ENCODE measurements at places on chromosomes 6 and 20.
A peak's percentile ranks its signal among the peaks of the same experiment; 100 is the strongest.

DNA sequence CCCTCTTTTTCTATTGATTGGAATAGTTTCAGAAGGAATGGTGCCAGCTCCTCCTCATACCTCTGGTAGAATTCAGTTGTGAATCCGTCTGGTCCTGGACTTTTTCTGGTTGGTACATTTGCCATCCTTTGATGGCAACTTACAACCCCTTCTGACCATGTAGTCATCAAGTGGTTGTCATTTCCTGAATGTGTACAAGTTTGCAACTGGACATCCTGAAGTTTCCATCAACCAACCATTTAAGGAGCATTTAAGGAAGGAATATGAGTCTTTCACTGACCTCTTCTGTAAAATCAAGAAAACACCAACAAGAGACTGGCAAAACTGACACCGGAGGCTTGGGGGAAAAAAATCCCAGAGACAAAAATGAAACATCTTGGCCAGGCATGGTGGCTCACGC lies 97.4 kb downstream of the RIN2 start:
- no peak for DNase-seq

GRCh38 chr20:47106786-47107185 lies 212.1 kb downstream of the EYA2 start:
- no peak for DNase-seq

DNA sequence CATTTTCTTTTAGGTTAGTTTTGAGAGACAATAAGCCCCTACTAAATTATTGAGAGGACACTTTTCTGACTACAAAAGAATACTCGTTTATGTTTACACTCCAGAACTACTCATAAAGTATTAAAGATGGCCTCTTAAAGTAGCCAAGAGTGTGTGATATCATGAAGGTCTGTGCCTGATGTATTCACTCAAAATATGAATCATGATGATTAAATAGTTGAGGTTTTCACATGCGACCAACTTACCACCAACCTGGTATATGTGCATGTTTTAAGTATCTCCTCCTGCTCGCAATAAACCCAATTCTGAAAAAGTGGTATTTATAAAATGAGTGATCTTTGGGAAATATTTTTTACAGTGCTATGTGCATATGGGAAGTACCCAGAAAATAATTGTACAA lies 43.9 kb downstream of the IL20RA start:
- peak; percentile 27 for DNase-seq

DNA sequence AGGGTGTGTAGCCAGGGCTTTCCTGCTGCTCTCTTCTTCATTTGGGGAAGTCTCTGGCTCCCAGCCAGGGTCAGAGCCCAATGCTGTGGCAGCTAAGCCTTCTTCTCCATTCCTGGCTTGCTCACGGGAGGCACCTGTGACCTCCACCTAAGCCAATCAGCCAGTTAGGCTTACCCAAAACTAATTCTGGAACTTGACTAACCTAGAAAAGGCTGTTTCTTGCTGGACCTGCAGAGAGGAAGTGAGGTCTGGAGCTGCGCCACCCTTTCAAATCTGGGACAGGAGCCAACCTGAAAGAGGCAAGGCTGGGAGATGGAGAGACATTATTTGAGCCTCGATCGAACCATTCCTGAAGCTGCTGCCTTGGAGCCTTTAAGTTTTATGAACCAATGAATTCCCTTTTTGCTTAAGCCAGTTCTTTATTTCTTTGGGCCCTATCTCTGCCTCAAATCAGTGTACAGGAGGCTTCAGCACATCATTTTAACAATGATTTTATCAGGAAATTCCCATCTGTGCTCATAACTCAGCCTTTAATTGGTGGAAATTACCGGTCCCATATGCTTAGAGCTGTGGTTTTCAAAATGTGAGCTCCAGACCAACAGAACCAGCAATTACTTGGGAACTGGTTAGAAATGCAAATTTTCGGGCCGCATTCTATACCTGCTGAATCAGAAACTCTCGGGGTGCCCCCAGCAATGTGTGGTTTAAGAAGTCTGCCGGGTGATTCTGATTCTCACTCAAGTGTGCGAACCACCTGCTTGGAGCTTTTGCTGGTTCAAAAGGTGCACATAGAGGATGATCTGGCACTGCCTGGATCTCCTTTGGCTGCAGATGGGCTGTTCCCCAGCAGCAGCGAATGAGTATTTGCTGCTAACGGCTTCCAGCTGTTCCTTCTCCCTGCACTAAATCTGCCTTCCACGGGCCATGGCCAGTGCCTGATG lies 97.4 kb upstream of the RNF24 start:
- DNase-seq, result peak; percentile 51

DNA sequence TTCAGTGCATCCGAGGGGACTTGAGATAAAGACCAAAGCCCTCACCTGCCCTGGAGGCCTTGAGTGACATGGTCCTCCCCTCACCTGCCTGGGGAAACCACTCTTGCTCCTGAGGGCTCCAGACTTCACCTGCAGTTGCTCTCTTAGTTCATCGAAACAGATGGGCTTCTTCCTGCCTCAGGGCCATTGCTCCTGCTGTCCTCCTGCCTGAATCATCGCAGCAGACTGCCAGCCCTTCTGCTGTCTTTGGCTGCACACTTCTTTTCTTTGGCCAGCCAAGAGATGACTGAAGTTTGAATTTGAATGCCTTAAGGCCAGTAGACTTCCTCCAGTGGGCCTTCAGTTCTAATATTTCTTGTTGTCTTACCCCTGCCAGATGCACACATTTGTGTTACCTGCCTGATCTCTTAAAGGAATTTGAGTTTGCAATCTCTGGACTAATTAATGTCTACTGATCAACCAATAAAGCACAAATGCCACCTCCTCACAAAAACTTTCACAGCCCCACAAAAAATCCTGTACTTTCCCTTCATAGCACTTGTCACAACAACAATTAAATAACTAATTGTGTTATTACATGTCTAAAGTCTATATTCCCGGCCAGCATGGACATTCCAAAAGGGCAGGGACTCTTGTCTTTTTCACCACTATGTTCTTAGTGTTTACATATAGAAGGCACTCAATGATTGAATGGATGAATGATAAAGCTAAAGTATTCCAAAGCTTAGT lies 56.7 kb upstream of the SGK1 start:
- peak; percentile 70 for DNase-seq

- DNase-seq, result peak; percentile 86
Observed at GRCh38 chr6:32882879-32883250, 28.9 kb downstream of the PSMB9 start.

DNA sequence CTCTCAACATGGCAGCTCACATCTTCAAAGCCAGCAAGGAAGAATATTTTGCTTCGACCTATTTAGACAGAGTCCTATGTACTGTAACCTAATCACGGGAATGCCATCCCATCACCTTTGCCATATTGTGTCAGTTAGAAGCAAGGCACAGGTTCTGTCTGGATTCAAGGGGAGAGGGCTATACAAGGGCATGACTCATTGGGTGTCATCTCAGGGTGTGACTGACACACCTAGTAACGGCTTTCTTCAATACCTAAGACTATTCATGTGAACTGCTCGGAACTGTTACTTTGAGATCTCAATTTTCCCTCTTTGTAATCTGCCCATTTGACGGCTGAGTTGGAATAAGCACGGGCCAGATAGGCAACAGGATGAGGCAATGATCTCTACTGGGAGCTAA lies 135.6 kb upstream of the HDGFL1 start:
- DNase-seq, result no peak

DNA sequence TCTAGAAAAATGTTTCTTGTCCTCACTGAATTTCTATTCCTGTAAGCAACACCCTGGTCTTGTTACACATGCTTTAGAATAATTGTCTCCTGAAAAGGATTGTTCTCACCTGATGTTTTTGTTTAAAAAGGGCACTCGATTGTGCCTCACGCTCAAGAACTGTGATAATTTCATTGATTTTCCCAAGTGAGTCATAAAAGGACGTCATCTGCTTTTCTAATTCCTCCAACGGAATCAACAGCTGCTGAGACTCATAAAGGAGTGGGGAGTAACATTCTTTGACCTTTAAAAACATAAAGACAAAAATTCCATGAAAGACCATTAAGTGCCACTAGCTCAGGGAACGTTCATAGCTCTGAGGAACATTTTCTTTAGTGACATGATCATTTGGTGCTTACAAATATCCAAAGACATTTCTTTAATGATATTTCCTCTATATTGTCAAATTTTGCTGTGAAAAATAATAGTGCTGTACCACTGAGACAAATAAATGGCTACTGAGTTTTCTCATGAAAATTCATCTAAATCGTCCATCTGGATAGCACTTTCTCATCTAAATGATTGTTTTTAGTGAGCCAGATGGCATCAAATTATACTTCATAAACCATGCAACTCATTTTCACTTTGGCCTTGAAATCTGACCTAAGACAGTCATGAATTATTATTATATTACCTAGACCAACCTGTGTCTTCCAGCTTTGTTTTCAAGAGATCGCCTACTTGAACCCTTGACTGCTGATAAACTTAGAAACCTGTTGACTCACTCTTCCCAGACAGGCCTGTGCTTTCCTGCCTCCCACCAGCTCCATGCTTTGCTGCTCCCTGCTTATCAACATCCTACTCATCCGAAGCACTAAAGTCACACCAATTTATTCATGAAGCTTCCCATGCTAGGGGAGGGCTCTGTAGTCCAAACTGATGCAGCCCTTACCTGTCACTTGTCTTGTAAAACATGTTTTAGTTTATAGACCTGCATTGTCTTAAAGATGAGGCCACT lies 178.2 kb downstream of the SYNE1 start:
- no peak for DNase-seq

DNA sequence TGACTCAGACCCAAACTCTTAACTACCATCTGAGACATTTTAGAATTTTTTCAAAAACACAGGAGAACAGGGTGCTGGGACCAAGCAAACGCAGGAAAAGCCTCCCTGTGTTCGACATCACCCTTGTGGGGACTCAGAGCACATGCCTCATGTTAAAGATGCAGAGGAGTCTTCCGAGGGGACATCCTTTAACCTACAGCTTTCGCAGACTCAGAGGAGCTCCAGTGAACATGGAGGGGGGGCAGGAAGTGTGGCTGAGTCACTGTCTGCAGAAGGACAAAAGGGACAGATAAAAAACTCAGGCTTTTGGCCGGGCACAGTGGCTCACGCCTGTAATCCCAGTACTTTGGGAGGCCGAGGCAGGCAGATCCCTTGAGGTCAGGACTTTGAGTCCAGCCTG lies 15.1 kb downstream of the BMP7 start:
- no peak for DNase-seq

DNA sequence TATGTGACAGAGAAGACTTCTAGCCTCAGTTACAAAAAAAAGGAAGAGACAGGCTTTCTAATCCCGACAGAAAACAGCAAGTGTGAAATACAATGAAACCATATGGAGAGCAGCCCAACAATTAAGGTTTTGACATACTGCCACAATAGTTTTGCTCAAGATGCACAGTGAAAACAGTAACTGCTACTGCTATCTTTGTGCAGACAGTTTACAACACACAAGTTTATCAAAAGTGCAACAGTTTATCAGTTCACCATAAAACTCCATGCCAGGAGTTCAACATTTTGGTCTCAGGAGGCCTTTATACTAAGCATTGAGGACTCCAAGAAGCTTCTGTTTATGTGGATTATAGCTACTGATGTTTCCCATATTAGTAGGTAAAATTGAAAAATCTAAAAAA lies 37.6 kb downstream of the GOPC start:
- no peak for DNase-seq

DNA sequence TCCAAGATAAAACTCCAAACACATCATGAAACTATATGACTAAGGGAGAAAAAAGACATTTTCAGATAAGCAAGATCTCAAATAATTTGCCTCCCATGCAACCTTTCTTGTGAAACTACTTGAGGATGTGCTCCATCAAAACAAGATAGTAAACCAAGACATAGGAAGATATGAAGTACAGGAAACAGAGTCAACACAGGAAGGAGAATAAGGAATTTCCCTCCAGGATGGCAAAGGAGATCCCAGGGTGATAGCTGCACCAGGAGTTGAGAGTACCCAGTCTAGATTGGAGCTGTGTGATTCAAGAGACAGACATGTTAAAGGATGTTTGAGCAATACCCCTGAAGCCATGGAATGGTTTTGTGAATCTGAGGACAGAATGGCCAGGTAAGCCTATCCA lies 15.3 kb downstream of the IL17A start:
- DNase-seq, result no peak

DNA sequence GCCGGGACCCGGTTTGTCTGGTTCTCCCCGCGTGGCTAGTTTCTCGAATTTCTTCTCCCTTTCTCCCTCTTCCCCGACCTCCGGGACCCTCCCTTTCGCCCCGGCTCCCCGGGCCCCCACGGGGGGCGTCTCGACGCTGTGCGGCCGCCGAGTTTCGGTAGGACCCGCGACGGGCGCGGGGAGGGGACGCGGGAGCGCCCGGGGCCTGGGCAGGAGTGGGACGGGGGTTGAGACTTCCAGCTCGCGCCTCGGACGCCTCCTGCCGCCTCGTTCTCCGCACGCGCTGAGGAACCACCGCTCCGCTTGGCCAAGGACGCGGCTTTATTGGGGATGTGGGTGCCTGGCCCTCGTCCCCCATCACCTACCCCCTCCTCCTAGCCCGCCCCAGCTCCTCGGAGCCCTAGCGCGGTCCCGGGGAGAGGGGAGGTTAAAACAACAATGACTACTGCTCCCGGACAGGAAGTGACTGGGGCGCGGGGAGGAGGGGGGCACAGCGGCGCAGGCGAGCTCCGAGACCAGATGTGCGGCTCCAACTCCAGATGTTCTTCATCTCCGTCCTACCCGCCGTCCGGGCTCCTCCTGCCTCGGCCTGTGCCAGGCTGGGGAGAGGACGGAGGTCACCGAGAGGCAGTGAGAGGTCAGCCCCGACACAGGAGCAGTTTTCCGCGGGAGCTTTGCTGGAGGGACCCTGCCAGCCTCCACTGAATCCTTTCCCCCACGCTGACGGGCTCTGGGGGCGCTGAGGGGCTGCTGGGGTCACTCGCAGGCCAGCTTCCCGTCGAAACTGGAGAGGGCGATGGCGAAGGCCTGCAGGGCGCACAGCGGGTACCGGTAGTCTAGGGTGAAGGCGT lies 917 bp upstream of the TEAD3 start:
- DNase-seq, result peak; percentile 58

- DNase-seq, result no peak
Observed at GRCh38 chr6:156517088-156517487, 260.1 kb upstream of the ARID1B start.

- DNase-seq, result no peak
Observed at GRCh38 chr6:138237463-138237862, 19.2 kb upstream of the PBOV1 start.

DNA sequence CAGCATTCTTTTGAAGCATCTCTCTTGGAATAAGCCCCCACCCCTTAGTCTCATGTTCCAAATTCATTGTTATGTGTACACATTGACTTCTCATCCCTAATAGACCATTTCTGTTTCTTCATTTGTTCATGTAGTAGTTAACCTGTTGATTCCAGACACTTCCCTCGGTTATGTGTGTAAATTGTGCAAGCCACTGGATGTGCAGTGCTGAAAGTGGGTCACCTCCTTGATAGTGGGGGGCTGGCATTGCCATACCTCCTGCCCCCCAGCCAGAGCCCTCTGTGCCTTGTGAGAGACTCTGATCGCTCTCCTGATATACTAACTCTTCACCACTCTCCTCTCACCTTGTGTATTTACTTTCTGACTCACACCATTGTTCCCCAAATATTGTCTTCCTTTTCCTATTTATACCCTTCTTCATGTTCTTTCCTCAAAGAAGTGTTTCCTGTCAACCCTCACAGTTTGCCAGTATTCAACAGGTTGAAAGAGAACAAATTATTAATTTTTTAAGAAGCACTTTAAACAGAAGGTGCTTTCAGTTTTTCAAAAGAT lies 59.0 kb downstream of the HIVEP1 start:
- no peak for DNase-seq

GRCh38 chr6:4895971-4896370 lies 107.9 kb downstream of the RPP40 start:
- no peak for DNase-seq

Data from mammary epithelial cell (primary cell).